Aortic smooth muscle cell (primary cell): ENCODE measurements at places on chromosomes 4 and X. TPM values are rescaled to one million over a fixed set of nuclear protein-coding genes. Genes with fewer than 3 reads are reported as not detected.

The GPRIN3 gene
- 0.19 and 0.53 TPM in 2 replicates for total RNA-seq

The DKK2 gene
- total RNA-seq: 0.66 and 4.3 TPM in 2 replicates

The AKAP14 gene
- total RNA-seq: not detected in 2 replicates

The MAGEA6 gene
- total RNA-seq: not detected in 2 replicates

The XG gene
- 11.5 and 16.7 TPM in 2 replicates for total RNA-seq

The FAM149A gene
- 13.9 and 17.7 TPM in 2 replicates for total RNA-seq

The LGI2 gene
- total RNA-seq: 1.1 and 1.6 TPM in 2 replicates

The NSUN7 gene
- 0.12 TPM in 1 of 2 replicates, not detected in the other for total RNA-seq

The SPATA18 gene
- total RNA-seq: 7.5 and 10.1 TPM in 2 replicates

The XPNPEP2 gene
- not detected in 2 replicates for total RNA-seq

The MAGEE2 gene
- under 0.01 TPM in 1 of 2 replicates, not detected in the other for total RNA-seq

The FMR1NB gene
- total RNA-seq: not detected in 2 replicates

The TLR7 gene
- not detected in 2 replicates for total RNA-seq

The LONRF3 gene
- total RNA-seq: 0.62 and 1.3 TPM in 2 replicates

The MAGEA8 gene
- total RNA-seq: not detected in 2 replicates
